ENCODE measurements at places on chromosomes 13 and 19.

DNA sequence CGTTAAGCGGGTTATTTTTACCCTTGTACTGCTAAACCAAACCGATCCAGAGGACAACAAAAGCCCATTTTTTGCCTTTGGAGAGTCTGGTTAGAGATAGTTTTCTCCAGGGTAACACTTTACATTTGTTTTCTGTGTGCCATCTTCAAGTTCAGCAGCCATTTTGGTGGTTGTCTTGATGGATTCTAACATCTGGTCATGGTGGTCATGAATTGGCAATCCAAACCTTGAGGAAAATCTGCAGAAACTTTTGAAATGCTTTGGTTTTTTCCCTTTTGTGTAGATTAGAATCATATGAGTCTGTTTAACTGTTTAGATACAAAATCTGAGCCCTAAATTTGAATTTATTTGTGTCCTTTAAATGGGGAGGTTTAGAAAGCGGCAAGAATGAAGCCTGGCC lies 16.6 kb downstream of the HNRNPM start:
- H3K4me1 ChIP-seq = peaks cover 68% of the 10 kb centered on the region
- H3K4me3 ChIP-seq = no peak overlapping the region
- H3K36me3 ChIP-seq = peaks cover 71% of the 10 kb centered on the region

GRCh38 chr19:1647501-1648458 lies 4.6 kb downstream of the TCF3 start:
- no peak overlapping the region for H3K4me3 ChIP-seq
- DNase-seq = no peak
- H3K36me3 ChIP-seq = peaks cover 36% of the 10 kb centered on the region
- no peaks in the 10 kb centered on the region for H3K27me3 ChIP-seq

DNA sequence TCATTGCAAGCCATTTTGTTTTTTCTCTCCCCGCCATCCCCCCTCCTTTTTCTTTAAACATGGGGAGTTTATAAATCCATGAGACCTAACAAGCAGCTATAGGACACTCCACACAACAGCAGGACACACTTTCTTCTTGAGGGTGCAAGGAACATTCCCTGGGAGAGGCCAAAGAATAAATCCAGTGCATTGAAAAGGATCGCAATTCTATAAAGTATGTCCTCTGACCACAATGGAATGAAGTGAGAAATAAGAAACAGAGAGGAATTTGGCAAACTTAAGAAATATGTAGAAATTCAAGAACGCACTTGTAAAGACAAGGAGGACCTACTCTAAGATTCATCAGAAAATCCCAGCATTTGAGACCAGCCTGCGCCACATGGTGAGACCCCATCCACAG lies 11.9 kb downstream of the KLF2 start:
- peaks cover 51% of the 10 kb centered on the region for H3K4me1 ChIP-seq
- H3K36me3 ChIP-seq = peaks cover 38% of the 10 kb centered on the region
- H3K27me3 ChIP-seq = no peaks in the 10 kb centered on the region
- H3K27ac ChIP-seq = peak overlapping the region; percentile 22

DNA sequence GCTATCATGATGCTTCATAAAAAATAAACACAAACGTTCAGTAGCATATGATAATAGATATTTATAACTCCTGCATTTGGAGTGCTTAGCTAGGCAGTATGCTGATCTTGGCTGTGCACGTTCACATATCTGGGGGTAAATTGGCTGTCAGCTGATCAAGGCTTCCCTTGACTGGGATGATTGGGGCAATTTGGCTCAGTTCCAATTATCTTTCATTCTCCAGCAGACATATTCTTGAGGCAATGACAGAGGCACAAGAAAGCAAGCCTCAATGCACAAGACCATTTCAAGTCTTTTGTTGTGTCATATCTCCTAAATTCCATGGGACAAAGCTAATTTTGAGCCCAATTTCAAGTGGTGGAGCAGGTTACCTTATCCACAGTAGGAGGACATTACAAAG lies 142.0 kb downstream of the DLEU7 start:
- H3K4me1 ChIP-seq = no peaks in the 10 kb centered on the region
- no peaks in the 10 kb centered on the region for H3K27me3 ChIP-seq
- DNase-seq = no peak
- H3K4me3 ChIP-seq = no peak overlapping the region
- peaks cover 4% of the 10 kb centered on the region for H3K36me3 ChIP-seq
- no peak overlapping the region for H3K27ac ChIP-seq

DNA sequence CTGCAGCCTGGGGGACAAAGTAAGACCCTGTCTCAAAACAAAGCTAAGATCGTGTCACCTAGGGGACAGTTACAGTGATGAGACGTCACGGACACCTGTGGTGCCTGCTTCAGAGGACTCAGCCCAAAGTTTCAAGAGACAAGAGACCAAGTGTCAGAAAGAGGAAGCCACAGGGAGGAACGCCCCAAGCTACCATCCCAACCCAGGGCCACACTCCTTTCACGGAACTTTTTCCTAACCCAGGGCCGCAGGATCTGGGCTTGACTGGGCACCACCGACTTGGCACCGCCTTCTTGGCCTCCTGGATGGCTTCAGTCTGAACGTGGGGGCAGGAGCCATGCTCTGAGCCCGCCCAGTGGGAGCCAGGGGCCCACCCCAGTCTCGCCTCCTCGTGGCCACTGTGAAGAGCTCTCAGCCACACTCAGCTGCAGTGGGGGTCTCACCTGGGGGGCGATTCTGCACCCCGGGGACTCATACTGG lies 8.5 kb downstream of the MOB3A start:
- no peak for DNase-seq
- H3K36me3 ChIP-seq = peaks cover 59% of the 10 kb centered on the region
- H3K27ac ChIP-seq = peak overlapping the region; percentile 98

- no peak for DNase-seq
- no peak overlapping the region for H3K4me3 ChIP-seq
- no peaks in the 10 kb centered on the region for H3K4me1 ChIP-seq
These were observed 109.9 kb downstream of the OLFM4 start for GRCh38 chr13:53138376-53139036.

GRCh38 chr13:91722267-91722884 lies 324.0 kb downstream of the GPC5 start:
- H3K4me3 ChIP-seq = no peak overlapping the region
- H3K27ac ChIP-seq = no peak overlapping the region
- H3K27me3 ChIP-seq = no peaks in the 10 kb centered on the region
- H3K4me1 ChIP-seq = no peaks in the 10 kb centered on the region
- no peaks in the 10 kb centered on the region for H3K36me3 ChIP-seq

Data from effector memory CD8-positive, alpha-beta T cell (primary cell).